ENCODE measurements at places on chromosomes 1 and 21.

DNA sequence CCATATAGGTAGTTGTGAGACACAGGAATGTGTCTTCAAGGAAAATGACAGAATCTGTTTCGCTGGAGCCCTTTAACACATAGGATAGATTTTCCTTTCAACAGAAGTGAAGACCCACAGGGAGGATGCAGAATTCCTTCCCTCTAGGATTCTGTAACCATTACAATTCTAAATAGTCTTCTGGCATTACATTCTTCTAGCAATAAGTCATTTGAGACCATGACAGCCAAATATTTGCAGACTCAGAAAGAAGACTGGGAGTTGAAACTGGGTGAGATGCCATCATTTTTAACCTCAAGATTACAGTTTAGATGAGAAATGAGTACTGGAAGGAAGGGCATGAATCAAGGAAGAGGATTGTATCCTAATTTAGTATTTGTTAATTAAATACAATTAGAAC, 61.6 kb downstream of the ZBTB18 start:
- DNase-seq = no peak

DNA sequence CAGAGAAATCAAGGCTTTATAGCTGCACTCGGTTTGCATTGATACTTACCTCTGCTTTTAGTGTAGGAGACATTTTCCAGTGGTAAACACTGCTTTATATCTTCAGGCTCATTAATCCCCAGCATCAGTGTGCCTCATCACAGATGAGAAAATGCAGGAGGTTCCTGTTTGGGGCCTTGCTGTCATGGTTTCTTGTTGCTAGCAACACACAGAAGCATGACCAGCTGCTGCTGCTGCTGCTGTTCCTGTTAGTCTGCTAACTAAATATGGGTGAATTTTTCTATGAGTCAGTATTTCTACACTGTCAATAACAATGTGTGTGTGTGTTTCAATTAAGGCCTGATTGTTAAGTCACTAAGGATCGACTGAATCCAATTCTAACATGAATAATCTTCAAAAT, 85.8 kb upstream of the RGS1 start:
- DNase-seq = no peak

DNA sequence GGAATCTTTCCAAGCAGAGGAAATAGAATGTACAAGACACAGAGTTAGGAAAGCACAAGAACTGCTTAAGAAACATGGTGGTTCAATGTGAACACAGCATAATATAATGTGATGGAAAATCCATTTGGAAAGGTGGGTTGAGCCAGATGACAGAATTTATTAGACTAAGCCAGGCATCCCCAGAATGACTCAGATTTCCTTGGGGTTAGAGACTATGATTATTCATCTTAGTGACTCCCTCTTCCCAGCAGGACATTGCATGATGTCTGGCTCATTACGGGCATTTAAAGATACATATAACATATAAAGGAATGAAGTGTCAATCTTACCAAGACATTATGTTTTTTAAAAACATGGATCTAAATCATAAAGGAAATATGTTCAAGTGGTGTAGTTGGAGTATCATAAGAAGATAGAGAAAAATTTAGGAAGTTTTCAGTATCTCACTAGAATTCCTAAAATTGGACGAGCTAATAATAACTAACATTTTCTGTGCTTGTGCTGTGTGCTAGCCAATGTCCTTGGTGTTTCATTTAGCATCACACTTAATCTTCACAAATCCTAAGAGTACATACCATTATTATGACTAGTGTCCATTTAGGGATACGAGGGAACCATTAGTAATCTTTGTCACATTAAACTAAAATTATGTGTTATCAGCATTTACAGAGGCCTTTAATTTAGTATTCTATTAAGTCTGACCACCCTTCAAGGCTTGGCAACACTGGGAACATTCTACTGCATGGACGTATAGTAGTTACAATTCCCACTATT, 41.0 kb upstream of the ST6GALNAC5 start:
- no peak for DNase-seq

DNA sequence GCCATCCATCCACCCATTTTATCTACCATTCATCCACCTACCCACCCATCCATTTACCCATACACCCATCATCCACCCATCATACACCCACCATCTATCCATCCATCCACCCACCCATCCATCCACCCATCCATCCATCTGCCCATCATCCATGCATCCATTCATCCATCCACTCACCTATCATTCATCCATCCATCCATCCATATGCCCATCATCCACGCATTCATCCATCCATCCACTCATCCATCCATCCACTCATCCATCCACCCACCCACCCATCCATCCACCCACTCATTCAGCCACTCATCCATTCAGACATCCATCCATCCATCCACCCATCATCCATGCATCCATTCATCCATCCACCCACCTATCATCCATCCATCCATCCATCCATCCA, 31.9 kb upstream of the UTS2 start:
- DNase-seq = no peak

- DNase-seq = no peak
Observed at GRCh38 chr1:213227458-213227857, 176.4 kb downstream of the RPS6KC1 start.

GRCh38 chr1:240086726-240087125, 5.0 kb upstream of the FMN2 start:
- no peak for DNase-seq
